SW 1271 (cell line): ENCODE measurements at places on chromosomes 5 and 9.
A peak's percentile ranks its signal among the peaks of the same experiment; 100 is the strongest.

- DNase-seq: no peak
Measured at GRCh38 chr5:90933298-90933697, 374.7 kb downstream of the ADGRV1 start.

DNA sequence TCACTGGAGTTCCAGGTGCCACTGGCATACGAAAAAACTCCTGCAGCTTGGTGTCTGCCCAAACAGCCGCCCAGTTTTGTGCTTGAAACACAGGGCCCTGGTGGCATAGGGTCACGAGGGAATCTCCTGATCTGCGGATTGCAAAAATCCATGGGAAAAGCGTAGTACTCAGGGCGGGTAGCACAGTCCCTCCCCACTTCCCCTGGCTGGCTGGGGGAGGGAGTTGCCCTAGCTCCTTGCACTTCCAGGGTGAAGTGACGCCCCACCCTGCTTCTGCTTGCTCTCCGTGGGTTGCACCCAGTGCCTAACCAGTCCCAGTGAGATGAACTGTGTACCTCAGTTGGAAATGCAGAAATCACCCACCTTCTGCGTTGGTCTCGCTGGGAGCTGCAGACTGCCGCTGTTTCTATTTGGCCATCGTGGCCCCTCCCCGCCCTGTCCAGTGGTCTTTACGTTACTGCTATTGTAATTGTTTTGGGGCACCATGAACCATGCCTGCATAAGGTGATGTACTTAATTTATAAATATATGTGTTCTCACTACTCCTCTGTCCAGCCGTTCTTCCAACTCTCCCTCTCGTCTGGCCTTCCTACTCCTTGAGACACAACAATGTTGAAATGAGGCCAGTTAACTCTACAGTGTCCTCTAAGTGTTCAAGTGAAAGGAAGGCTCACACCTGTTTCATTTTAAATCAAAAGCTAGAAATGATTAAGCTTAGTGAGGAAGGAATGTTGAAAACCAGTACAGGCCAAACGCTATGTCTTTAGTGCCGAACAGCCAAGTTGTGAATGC, 65.9 kb downstream of the CCDC171 start:
- no peak for DNase-seq

- no peak for DNase-seq
Measured at GRCh38 chr5:34021334-34021733, 13.5 kb upstream of the AMACR start.

GRCh38 chr9:133942206-133942975, 49.7 kb downstream of the VAV2 start:
- no peak for DNase-seq

DNA sequence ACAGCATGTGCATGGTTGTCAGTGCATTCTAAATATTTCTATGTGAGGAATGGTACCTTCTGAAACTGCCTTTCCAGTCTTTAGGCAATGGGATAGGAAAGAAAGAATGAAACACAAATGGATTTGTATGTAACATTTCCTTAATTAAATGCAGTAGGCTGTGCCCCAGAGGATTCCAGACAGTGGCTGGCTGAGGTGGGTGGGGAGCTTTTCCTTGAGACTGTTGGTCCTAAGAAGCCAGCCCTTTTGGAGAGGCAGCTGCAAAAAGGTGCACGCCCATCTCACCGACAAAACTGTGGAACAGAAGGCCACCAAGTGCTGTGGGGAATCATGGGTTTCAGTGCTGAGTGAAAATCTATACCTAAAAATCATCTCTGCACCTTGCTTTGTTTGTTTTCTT, 6.8 kb upstream of the CKMT2 start:
- DNase-seq: no peak

DNA sequence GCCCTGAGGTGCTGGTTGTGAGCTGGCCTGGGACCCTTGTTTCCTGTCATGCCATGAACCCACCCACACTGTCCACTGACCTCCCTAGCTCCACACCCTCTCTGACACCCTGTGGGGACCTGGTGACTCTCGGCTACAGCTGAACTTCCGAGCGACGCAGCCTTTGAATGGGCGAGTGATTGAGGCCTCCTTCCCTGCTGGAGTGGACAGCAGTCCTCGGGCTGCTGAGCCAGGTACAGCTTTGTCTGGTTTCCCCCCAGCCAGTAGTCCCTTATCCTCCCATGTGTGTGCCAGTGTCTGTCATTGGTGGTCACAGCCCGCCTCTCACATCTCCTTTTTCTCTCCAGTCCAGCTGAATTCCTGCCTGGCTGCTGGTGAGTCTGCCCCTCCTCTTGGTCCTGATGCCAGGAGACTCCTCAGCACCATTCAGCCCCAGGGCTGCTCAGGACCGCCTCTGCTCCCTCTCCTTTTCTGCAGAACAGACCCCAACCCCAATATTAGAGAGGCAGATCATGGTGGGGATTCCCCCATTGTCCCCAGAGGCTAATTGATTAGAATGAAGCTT, 6.1 kb downstream of the CA9 start:
- no peak for DNase-seq

DNA sequence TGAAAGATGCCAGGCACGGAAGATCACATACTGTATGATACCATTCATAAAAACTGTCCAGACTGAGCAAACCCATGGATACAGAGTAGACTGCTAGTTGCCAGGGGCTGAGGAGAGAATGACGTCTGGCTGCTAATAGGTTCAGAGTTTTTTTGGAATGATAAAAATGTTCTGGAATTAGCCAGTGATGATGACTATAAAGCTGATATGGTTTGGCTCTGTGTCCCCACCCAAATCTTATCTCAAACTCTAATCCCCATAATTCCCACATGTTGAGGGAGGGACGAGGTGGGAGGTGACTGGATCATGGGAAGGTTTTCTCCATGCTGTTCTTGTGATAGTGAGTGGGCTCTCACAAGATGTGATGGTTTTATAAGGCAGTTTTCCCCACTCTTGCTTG, 37.4 kb downstream of the CAMSAP1 start:
- DNase-seq: no peak

- DNase-seq: no peak
Measured at GRCh38 chr9:106962122-106962521, 99.2 kb downstream of the ZNF462 start.

- DNase-seq: no peak
Measured at GRCh38 chr5:146779211-146779869, 99.2 kb downstream of the PPP2R2B start.

- DNase-seq: no peak
Measured at GRCh38 chr5:154729613-154730012, 25.6 kb upstream of the LARP1 start.

DNA sequence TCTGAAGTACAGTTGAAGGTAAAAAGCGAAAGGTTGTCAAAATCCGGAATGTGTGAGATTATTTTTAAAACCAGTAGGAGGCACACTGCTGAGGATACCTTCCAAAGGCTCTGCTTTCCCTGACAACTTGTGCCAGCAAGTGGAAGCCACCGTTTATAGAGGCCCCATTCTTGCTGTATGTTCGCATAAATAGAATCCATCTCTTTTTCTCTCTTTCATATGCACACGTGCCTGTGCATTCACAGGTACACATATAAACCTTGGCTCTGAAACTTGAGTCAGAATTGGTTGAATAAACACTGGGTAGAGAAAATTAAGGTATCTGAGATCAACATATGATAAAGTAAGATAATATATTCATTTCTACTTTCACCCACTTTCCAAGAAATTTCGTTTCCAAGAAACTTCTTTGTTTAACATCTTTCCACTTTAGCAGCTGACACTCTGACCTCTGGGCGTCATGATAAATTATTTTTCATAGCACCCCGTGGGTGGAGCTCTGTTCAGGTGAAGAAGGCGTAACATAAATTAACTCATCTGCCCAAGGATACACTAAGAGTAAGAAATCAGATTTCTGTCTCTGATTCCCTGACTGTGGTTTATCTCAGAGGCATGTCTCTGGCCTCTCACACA, 63.7 kb upstream of the RICTOR start:
- DNase-seq: no peak

DNA sequence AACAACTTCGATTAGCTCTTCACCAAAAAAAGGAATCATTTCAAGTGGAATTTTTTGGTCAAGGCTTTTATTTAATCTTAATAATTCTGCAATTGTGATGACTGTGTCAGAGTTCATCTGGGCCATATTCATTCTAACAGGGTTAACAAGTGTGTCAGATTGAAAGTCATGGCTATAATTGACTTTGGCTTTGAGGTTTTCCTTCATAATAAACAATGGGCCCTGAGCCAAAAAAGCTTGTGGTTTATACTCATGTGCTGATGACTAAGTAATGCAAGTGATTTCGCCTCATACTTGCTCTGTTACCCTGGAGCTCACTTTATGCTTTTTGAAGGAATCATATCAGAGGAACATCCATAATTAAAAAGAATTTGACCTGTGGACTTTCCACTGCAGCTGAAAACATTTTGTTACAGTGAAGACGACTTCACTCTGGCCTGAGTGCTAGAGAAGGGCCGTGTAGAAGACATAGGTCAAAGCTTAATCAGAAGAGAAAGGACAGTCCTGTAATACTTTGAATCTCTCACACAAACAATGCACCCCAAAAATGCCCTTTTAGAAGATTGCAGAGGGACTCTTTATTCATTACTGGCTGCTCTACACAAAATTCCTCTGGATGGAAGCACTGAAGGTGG, 101.7 kb downstream of the GDNF start:
- peak; percentile 72 for DNase-seq

DNA sequence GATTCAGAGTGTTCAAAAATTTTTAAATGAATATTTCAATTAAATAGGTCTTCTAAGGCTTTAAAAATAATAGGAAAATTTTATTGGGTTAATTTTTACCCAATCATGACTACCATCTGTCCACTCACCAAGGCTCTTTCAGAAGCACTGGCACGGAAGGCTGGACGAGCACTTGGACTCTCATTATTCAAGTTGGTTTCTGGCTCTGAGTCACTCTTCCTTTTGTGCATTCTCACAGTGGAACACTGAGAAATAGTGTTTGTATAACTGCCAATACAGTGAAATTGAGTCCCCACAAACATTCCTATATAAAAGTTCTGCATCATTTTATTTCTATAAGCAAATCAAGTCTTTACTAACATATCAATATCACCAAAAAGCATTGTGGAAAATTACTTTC, 1149.0 kb downstream of the EFNA5 start:
- no peak for DNase-seq

DNA sequence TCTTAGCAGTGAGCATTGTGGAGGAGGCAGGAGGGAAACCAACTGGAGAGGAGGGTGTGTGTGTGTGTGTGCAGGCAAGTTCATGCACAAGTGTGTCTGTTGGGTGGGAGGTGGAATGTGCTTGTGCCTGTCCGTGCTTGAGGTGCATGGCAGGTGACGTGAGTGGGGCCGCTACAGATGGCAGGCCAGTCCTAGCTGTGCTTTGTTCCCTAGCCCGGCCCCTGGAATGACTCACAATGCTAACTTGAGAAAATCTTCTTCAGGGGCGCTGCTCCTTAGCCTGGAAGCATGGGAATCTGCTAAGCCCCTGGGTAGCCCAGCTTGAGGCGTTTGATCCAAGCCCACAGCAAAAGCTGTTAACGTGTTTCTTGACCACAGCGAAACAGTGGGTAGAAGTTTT, 25.0 kb upstream of the DMRT2 start:
- DNase-seq: no peak
